Suppressor macrophage treated with lipopolysaccharide for 1 hour (primary cell): ENCODE measurements at places on chromosomes 7 and 10.

DNA sequence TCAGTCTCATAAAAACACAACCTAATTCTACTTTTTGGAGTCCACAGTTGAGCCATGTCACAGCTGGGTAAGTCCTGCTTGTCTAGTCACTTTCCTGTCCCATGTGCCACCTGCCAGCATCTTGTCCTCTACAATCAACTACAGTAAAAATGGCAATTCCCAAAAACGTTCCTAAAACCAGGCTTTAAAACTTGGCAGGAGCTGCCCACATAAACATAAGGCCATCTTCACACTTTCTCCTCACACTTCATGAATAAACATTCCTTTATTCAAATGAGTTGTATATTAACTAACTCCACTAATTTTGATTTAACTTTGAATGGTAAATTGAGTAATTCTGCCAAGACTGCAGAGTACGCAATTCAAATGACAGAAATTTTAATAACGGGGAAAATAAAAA, 49.5 kb downstream of the SFMBT2 start:
- DNase-seq = no peak

DNA sequence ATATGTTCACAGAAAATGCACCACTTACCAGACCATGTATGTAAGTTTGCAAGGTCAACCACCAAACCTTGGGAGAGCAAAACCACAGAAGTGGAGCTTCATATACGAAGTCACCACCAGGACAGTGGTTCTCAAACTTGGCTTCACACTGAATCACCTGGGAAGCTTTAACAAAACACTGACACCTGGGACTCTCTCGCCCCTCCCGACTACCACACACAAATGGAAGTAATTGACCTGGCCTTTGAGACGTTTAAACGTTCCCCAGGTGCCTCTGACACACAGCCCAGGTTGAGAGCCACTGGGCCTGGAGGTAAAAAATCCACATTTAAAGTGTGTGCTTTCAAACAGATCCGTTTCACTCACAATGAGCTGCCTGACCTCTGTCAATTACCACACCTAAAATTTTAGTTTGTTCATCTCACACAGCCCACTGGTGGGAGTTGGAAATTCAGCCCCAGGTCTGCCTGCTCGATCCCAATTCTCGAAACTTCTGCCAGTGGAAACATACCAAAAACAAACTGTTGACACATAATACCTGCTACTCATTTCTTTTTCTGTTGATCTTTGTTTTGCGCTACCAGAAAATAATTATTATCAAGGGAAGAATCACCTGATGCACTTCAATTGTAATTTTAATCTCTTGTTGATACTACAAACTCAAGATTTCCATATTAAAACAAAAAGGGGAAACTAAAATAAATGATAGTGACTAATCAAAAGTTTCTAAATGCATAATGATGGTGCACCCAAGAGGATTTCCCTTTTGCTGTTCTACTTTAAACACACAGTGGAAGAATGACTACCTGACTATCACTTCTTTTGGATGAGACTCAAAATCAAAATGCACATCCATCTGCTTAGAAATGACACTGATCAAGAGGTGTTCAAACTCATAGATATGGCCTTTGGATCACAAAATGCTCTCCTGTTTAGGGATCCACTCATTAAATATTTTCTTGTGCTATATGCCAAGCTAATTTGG, 26.6 kb downstream of the CDNF start:
- peak; percentile 42 for DNase-seq

DNA sequence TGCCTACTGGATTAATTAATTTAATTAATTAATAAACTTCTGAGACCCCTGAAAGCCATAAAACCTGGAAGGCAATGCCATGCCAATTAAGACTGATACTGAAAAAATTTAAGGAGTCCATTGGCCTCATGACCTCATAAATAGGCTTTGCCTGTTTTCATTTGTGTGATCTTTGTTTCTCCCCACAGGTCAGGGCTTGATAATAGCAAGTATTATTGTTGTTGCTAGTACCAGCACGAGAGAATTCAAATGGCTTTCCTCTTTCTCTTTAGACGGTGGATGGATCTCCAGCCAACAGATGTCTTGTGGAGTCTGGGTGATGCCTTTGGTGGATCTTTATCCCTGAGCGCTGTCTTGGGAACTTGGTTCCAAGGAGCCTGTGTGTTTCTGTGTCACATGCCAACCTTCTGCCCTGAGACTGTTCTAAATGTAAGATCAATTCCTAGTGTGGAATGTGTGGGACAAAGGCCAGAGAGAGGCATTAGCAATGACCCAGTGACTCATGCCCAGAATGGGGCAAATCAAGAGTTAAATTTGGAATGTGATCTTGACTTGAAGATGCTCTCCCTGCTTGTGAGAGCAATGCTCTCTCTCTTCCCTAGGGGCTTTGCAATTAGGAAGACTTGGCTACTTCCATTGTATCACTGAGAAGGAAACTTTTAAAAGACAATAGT, 17.7 kb downstream of the ACSM6 start:
- DNase-seq = no peak

DNA sequence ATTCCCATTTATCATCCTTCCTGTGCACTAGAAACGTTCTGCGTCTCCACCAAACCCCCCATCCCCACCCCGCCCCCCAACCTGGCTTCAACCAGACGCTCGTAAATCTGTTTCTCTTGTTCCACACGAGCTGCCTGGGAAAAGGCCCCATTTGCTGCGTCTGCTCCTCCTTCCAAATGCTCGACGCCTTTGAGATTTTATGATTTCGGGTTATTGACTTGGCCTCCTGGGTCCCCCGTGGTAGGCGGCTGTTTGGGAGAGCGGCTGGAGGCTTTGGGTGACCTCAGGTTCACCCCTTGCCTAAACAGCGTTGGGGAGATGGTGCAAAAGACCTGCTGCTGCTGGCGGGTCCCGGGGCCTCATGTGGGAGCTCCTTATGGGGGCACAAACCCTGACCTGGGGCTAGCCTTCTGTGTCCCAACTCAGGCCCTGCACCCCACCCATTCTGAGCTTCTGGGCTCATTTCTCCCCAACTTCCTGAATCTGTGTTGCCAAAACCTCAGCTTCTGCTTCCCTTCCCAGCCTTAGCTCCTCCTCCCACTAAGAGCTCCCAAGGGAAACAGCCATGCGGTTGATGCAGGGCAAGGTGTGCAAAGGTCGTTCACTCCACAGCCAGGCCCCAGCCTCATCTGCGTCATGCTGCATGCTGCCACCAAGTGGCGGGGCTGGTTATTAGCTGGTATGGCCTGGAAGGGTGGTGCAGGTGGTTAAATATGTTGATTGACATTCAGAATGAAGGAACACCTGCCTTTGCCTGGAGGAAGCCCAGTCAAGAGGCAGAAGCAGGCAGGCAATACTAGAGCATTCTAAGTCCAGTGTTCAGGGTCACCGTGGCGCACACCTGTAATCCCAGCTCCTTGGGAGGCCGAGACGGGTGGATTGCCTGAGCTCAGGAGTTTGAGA, 49.1 kb upstream of the ELN start:
- peak; percentile 65 for DNase-seq

DNA sequence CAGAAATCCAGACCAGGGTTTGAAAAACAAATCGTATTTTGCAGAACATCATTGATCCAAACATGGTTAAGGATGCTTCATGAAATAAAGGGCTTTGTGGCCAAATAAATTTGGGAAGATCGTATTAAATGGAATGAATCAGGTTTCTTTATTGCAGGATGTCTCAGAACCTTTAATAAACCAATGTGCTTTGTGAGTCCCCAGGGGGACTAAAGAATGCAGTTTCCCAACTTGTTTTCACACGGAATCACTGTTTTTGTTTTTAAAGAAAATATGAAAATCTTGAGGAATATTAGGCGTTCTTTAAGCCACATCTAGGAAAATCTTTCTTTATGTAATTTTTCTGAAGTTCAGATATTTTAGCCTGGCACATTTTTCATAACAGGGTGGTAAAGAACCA, 16.8 kb upstream of the CCDC172 start:
- DNase-seq = no peak

DNA sequence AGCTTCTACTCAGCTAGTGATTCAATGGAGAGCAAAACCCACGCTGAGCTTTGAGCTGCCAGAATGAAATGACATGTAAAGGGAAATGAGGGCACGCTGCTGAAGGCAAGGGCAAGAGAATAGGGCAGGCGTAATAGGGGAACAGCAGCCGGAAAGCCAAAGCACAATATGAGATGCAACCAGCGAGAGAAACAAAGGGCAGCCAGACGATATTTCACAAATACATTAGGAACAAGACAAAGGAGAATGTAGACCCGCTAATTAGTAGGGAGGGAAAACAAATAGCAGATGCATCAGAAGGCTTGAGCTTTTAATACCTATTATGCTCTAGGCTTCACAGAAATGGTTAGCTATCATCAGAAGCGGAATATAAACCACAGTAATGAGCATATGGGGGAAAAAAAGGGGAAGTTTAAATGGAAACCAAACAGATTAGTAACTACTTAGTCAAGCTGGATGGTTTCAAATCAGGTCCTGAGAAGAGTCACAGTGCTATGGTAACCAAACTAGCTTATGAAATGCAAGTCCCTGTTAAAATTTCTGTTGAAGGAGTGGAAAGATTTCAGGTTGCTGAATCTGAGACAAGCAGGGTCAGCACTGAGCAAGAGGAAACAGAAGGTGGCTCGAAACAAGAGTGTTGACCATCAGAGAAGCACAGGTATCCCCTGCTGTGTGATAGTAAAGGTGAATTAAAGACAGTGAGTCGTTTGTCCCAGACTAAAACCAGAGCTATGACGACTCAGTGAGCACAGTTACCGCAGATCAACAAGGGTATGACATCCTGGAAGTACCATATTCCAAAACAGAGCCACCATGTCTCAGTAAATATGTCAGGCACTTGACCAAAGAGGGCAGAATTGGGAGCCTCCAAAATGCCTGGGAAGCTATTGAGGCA, 496.9 kb upstream of the CELF2 start:
- DNase-seq = peak; percentile 82

- no peak for DNase-seq
These were observed 2.6 kb downstream of the FAM241B start for GRCh38 chr10:69632516-69633199.

DNA sequence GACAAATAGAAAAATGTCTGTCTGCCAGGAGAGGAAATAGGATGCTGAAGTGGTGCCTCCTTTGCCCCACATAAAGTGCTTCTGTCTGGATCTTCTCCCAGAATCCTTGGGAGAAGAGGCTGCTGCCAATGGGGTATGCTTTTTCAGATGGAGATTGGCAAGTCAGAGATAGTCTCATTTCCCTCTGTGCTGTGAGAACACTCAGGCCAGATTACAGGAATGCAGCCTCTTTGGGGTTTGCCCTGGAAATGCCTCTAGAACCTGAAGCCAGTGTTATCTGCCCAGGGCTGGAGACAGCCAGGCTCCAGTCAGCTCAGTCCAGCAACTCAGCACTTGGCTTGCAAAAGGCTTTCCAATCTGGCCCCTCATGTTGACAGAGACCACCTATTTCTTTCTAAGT, 119.1 kb upstream of the PHYHIPL start:
- no peak for DNase-seq

GRCh38 chr10:3786295-3787015, 1.4 kb upstream of the KLF6 start:
- DNase-seq = peak; percentile 74

DNA sequence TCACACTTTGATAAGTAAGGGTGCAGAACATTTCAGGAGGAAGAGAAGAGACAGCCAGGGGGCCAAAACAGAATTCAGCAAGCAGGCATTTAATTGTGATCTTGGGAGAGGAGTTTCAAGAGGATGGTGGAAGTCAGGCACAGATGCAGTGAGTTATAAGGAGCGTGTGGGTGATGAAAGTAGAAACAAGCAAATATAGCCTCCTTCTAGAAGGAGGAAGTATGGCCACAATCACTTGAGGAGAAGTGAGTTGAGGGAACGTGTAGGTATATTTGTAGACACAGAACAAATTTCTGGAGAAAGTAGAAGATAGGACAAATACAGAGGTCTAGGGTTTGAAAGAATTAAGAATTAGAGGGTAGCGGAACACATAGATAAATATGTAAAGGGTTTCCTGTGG, 165.8 kb downstream of the CACNB2 start:
- DNase-seq = peak; percentile 34

- peak; percentile 0 for DNase-seq
These were observed 98.0 kb downstream of the KCND2 start for GRCh38 chr7:120370954-120371353.

DNA sequence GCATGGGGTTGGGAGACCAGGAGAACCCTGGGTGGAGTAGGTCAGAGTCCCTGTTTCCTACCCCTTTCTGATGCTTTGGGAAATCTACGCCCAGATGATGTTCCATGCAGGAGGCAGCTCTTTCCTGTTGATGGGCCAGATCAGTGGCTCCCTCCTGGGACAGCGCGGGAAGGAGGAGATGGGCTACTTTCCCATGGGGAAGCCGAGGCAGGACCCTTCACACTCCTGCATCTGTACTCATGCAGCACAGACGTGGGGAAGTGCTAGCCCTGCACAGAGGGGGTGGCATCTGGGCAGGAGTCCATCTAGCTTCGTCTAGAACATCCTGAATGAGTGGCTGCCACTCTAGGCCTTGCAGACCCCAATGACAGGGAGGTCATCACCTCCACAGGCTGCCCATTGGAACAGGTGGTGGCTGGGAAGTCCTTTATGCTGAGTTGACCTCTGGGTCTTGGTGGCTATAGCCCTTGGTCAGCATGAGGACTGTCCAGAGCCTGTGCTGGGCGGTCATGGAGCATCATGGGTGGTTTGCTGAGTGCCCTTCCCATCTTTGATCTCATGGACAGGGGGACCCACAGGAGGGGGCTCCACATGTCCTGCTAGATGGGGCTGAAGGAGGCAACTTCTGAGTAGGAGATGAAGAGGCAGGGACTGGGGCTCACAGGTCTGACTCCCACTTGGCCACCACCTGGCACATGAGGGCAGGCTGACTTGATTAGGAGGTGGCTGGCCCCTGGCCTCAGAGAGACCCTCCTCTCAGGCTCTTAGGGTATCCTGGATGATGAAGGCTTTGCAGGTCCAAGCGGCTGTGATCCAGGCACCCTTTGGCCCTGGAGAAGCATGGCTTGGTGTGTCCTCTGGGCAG, 24.6 kb downstream of the RAMP3 start:
- DNase-seq = no peak

- DNase-seq = no peak
These were observed 181.5 kb upstream of the AOAH start for GRCh38 chr7:36905841-36906240.

GRCh38 chr7:128710481-128710880, 28.7 kb upstream of the CALU start:
- DNase-seq = peak; percentile 70

DNA sequence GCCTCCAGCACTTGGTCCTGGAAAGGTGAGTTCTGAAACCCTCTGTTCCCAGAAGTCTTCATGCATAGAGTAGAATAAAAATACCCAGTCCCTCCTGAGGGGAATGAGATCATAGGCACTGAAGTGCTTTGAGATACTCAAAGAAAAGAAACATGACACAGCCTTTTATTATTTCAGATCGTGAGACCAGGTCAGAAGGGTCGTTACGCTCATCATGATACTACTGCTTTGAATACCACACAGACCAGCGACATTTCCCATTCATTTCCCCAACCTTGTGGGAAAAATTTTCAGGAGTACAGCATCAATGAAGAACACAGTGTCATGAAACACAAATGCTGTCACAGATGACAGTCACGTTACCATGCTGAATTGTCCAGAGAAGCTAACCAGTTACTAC, 15.0 kb downstream of the CLRN3 start:
- peak; percentile 29 for DNase-seq
